Renal pelvis (tissue), 12 donors: ENCODE measurements at places on chromosomes 1 and 21.

DNA sequence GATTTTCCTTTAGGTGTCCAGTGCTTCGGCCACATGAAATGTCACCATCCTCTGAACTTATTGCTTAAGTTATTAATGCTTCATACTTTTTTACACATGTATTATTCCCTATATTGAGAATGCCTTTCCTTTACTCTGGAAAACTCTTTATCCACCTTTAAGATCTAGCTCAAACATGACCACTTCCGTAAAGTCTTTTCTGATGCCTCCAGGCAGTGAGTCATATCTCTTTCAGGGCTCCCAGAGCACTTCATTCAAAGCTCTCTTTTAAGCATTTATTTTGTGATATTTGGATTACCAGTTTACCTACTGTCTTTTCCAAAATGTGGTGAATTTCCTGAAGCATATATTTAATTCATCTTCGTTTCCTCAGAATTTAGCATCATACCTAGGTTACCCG, 178.9 kb downstream of the HS2ST1 start:
- no peak for DNase-seq

DNA sequence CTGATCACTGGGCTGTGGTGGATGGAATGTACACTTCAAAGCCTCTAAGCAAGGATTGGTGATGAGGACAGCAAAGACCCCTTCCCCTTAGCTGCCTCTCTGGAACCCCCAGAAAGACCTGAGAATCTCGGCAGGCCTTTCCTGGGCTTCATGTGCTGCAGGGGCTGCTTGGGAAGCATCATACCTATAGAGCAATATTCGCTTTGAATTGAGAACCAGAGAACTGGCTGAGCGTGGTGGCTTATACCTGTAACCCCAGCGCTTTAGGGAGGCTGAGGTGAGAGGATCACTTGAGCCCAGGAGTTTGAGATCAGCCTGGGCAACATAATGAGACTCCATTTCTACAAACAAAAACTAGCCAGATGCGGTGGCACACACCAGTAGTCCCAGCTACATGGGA, 22.0 kb downstream of the CSF1 start:
- no peak for DNase-seq

DNA sequence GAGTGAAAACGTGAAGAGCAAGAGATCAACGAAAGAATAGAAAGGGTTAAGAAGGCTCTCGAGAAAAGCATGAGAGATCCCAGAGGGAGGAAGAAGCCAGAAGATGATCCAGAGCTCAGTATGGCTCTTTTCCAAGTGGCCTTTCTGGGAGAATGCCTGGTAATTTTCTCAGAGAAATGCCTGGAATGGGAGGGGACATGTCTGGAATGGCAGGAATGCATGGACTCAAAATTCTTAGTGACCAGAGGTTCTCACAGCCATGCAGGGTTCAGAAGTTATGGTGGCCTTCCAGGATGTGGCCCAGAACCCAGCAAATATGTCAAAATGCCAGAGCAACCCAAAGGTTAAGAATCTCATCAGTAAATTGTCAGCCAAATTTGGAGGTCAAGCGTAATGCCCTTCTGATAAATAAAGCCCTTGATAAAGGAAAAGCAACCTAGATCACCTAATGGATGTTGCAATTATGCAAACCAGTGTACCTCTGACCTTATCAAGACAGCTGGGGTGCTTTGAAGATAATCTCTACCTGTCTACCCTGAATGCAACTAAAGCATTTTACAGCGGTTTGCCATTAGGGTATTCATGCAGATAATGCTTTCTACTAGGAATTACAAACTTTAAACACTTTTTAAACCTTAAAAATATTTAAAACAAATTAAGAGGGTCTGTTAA, 53.1 kb downstream of the NBPF6 start:
- no peak for DNase-seq

GRCh38 chr1:27960762-27961645, 1.2 kb downstream of the XKR8 start:
- no peak for DNase-seq

- no peak for DNase-seq
Measured at GRCh38 chr1:119946724-119947123, 50.4 kb upstream of the ADAM30 start.

DNA sequence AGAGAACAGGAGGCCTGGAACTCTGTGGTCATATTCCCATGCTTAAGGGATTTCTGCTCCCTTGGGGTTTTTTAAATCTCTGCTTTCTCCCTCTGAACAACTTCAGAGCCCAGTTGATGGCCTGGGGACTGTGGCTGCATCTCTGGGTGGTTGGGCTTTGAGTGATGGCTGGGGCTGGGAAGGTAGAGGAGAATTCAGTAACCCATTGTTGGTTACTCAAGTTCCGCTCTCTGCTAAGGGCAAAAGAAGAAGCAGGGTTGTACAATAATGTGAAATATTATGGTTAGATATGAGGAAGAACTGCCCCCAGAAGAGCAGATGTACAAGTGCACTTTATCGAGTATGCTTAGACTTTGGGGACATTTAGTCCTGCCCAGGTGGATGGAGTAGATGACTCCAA, 72.1 kb upstream of the CNTN2 start:
- no peak for DNase-seq

DNA sequence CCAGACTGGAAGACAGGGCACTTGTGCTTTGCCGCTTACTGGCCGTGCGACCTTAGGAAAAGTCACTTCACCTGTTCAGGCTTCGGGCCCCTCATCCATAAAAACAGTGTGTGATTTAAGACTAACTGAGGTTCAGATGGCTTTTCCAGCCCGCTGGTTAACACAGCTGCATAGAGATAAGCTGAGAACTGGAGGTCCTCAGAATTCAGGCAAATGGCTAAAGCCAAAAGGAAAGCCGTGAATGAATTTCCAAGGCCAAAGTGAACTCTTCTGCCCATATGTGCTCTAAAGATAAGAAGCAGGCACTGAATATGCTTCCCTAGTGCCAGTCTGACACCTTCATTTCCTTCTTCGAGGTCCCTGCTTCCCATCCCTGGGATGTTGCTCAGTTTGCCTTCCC, 23.5 kb upstream of the SARS1 start:
- no peak for DNase-seq

GRCh38 chr1:54485416-54485815, 62.6 kb upstream of the ACOT11 start:
- DNase-seq: no peak

DNA sequence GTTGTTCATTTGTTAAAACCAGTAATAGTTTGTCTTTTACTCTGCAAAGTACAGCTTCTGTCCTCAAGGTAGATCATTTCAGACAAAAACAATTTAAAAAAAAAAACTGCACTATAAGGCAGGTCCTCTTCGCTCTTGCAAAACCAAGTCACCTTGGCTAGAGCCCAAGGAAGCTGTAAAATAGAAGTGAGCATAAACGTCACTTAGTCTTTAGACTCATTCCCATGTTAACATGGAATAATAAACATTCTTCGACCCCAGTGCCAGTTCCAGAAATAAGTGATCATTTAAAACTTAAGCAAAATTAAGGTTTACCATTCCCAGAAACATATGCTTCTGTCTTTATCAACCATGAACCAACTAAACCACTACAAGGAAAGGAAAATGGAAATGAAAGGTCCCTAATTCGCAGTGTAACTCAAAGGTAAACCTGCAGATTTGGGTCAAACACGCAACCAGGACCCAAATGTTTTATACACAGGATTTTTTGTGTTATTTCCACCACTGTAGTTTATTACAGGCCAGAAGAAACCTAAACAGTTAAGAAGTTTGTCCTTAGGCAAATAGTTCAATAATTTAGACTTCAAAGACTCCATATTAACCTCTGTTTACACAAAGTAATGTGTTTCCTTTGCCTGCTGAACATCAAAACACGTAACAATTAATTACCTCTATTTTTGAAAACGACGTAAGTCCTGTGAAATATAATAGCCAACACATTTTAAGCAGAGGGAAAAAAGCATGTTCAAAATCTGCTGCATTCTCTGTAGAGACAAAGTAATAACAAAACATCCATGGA, 54.6 kb downstream of the TGFBR3 start:
- no peak for DNase-seq

DNA sequence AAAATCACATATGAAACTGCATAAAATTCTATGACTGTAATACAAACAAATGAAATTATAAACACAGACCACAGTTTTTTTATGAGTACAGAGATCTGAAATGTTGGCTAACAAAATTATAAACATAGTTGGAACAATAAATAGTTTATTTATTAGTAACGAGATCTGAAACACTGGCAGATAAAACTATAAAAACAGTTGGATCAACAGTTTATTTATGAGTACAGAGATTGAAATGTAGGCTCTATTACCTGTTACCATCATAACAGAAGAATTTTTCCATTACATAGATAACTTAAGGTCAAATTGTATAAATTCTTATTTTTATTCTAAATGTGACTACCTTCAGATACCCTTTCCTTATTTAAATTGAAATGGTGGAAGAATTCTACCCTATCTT, 14.5 kb downstream of the EYA3 start:
- no peak for DNase-seq

GRCh38 chr1:225890346-225891228, 1.6 kb upstream of the LEFTY1 start:
- DNase-seq: no peak

GRCh38 chr21:34279883-34280282, 83.9 kb upstream of the KCNE2 start:
- no peak for DNase-seq

- no peak for DNase-seq
Measured at GRCh38 chr21:39099859-39100258, 83.4 kb downstream of the PSMG1 start.

DNA sequence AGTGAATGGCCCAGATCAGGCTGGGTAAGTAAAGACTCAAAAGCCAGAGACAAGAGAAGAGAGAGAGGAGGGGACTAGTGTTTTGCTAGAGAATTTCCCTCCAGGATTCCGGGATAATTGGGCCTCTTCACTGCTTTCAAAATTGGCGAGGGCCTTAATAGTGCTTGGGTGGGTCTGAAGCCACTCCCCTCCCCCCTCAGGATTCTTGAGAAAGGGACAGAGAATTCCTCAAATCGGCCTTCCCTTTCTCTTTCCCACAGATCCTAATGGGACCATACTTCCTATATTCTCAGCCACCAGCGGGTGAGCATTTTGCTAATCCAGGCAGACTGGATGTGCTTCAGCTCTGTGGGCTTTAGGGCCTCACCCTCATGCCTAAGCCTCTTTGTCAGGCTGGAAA, 11.9 kb downstream of the SFN start:
- no peak for DNase-seq

- peak; percentile 63 for DNase-seq
Measured at GRCh38 chr1:232764458-232765251, 40.6 kb upstream of the MAP10 start.

DNA sequence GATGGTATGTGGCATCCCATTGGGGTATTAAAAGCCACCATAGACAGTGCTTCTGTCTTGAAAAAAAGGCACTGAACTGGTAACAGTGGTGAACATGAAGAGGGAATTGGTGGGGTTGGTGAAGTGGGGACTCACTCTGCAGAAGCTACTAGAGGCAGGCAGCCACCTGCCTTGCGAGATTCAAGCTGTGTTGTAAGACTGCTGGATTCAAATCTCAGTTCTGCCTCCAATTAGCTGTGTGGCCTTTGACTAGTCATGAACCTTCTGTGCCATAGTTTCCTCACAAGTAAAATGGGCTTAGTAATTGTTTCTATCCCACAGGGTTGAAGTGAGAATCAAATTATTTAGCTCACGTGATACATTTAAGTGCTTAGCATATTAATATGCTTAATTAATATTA, 16.6 kb upstream of the ELOA start:
- DNase-seq: no peak

- DNase-seq: no peak
Measured at GRCh38 chr1:87435484-87435883, 106.8 kb downstream of the LMO4 start.

GRCh38 chr1:28235755-28236655, at the start of gene ATP5IF1:
ATP5IF1 (plus strand) TSS chr1:28236124; CDS start chr1:28236184, 60 bp downstream.
- peak; percentile 97 for DNase-seq

DNA sequence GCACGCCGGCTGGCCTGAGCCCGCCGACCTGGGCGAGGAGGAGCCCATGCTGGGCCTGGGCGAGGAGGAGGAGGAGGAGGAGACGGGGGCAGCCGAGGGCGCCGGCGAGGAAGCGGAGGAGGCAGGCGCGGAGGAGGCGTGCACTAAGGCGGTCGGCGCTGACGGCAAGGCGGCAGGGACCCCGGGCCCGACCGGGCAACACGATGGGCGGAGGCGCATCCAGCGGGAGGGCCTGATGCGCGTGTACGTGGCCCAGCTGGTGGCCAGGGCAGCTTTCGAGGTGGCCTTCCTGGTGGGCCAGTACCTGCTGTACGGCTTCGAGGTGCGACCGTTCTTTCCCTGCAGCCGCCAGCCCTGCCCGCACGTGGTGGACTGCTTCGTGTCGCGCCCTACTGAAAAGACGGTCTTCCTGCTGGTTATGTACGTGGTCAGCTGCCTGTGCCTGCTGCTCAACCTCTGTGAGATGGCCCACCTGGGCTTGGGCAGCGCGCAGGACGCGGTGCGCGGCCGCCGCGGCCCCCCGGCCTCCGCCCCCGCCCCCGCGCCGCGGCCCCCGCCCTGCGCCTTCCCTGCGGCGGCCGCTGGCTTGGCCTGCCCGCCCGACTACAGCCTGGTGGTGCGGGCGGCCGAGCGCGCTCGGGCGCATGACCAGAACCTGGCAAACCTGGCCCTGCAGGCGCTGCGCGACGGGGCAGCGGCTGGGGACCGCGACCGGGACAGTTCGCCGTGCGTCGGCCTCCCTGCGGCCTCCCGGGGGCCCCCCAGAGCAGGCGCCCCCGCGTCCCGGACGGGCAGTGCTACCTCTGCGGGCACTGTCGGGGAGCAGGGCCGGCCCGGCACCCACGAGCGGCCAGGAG, 7.2 kb upstream of the IBA57 start:
- DNase-seq: no peak

- no peak for DNase-seq
Measured at GRCh38 chr1:214550857-214551435, 456 bp downstream of the PTPN14 start.

DNA sequence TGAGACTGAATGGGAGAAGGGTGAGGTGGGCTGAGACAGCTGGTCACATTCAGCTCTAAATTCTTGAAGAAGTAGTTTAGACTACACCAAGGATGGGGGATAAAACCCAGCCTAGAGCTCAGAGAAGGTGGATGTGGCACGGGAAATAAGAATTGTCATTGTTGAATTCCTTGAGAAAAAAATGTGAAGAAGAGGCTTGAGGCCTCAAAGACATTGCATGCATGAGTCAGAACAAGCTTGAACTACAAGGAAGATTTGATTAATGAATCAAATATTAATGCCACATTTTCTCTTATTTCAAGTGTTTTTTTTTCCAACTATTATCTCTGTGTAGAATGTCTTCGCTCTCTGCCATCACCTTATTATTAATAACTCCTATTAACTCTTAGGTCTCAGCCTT, 58.9 kb downstream of the MAP3K7CL start:
- no peak for DNase-seq

GRCh38 chr21:36654796-36655325, 44.1 kb upstream of the SIM2 start:
- no peak for DNase-seq
